A549 treated with CpdA at 1 μM for 4 hours (cell line): ENCODE measurements at places on chromosomes 5 and 9. TPM values are rescaled to one million over a fixed set of nuclear protein-coding genes. Genes with fewer than 3 reads are reported as not detected.

The ST8SIA4 gene
- 0.23 to 0.67 TPM (median 0.56 TPM) in 5 replicates for total RNA-seq

The TLE1 gene
- total RNA-seq: 77.6 to 85.7 TPM (median 80.1 TPM) in 5 replicates

The SPATA31A3 gene
- not detected in 5 replicates for total RNA-seq

The C5 gene
- 10.4 to 13.9 TPM (median 12.5 TPM) in 5 replicates for total RNA-seq

The DNAH5 gene
- 0.78 to 1.4 TPM (median 1.1 TPM) in 5 replicates for total RNA-seq

The HTR4 gene
- not detected in 5 replicates for total RNA-seq

The GLDC gene
- 12.7 to 17.4 TPM (median 13.3 TPM) in 5 replicates for total RNA-seq

The GPR150 gene
- total RNA-seq: 0.07 to 0.15 TPM (median 0.08 TPM) in 4 of 5 replicates, not detected in the other

The STK32A gene
- 0.09 to 0.30 TPM (median 0.29 TPM) in 5 replicates for total RNA-seq

The FST gene
- total RNA-seq: 8.0 to 17.8 TPM (median 13.3 TPM) in 5 replicates

The GABRA1 gene
- not detected in 5 replicates for total RNA-seq

The IL5 gene
- total RNA-seq: not detected in 5 replicates

The NUDT12 gene
- total RNA-seq: 1.7 to 2.3 TPM (median 1.9 TPM) in 5 replicates

The FOXD4L5 gene
- 0.05 to 0.12 TPM (median 0.06 TPM) in 3 of 5 replicates, not detected in the others for total RNA-seq

The GNA14 gene
- not detected in 5 replicates for total RNA-seq

The LIX1 gene
- total RNA-seq: not detected in 5 replicates

The RFESD gene
- 2.5 to 3.8 TPM (median 3.1 TPM) in 5 replicates for total RNA-seq

The MSX2 gene
- 4.6 to 6.7 TPM (median 6.3 TPM) in 5 replicates for total RNA-seq

The FBXO10 gene
- 5.8 to 7.8 TPM (median 7.3 TPM) in 5 replicates for total RNA-seq

The FBXW11 gene
- total RNA-seq: 33.8 to 44.9 TPM (median 40.4 TPM) in 5 replicates

The ACER2 gene
- 1.9 to 2.7 TPM (median 2.6 TPM) in 5 replicates for total RNA-seq
